ENCODE measurements at places on chromosomes 3 and 15. TPM values are rescaled to one million over a fixed set of nuclear protein-coding genes. Genes with fewer than 3 reads are reported as not detected.

Gene LMCD1
- total RNA-seq = 1.7 TPM

GRCh38 chr15:41417418-41418195 lies 712 bp downstream of the RTF1 start:
- no peak for DNase-seq

Gene SYNPR
- total RNA-seq = not detected

DNA sequence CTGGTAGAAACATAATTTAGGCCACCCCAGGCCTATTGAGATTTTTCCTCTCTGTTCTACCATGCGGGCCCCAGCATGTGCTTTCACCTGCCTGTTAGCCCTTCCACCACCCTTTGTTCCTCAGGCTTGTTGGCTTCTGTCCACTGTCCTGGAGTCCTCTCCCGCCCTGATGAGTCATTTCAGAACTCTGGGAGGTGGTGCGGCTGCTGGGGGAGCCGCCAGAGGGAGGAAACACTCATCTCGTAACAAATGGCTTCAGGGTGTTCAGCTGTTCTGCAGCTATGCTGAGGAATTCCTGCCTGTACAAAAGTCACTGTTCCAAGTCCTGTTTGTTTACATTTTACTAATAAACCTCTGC lies 36.3 kb downstream of the LRTM1 start:
- DNase-seq = no peak

- DNase-seq = no peak
These were observed 250.5 kb upstream of the VEPH1 start for GRCh38 chr3:157753787-157754136.

DNA sequence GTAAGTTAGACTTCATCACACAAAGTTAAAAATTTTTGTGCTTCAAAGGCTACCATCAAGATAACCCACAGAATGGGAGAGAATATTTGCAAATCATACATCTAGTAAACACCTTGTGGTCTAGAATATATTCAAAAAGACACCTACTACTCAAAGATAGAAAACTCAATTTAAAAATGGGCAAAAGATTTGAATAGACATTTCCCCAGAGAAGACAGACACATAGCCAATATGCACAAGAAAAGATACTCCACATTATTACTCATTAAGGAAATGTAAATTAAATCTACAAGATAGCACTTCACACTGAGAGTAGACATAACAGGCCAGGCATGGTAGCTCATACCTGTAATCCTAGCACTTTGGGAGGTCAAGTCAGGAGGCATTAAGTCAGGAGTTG lies 87.8 kb upstream of the MANF start:
- no peak for DNase-seq

Gene TMEM89
- total RNA-seq = not detected

Gene LRTM1
- not detected for total RNA-seq

GRCh38 chr3:30933478-30934207 lies 39.2 kb upstream of the GADL1 start:
- DNase-seq = no peak

Gene CHRNA3
- total RNA-seq = not detected

DNA sequence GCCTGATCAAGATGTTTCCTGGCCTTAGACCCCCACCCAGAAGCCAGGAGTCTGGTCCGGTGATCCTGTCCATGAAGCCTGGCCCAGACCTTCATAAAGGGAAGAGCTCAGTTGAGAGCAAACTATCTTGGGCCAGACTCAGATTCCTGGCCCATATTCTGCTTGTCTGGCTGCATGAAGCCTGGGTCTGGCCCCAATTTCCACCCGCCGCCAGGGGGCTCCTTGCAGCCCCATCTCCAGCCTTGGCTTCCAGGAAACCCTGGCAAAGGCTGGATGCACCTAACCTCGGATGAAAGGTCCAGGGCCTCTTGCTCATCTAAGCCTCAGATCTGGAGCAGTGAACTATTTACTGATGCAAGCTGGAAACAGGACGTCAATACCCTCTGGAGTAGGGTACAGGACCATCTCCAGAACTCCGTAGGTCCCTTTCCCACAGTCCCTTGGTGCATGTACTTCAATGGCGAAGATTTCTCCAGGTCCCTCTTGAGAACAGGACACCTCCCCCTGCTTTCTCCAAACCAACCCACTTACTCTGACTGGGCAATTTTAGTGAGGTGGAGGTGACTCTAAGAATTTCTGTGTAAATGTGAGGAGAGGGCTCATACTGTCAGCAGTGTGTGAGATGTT lies 5.6 kb downstream of the FOXL2 start:
- DNase-seq = no peak

Gene RHO
- not detected for total RNA-seq

- no peak for DNase-seq
These were observed 51.5 kb downstream of the PLCL2 start for GRCh38 chr3:16936233-16936632.

Gene CX3CR1
- 0.23 TPM for total RNA-seq

DNA sequence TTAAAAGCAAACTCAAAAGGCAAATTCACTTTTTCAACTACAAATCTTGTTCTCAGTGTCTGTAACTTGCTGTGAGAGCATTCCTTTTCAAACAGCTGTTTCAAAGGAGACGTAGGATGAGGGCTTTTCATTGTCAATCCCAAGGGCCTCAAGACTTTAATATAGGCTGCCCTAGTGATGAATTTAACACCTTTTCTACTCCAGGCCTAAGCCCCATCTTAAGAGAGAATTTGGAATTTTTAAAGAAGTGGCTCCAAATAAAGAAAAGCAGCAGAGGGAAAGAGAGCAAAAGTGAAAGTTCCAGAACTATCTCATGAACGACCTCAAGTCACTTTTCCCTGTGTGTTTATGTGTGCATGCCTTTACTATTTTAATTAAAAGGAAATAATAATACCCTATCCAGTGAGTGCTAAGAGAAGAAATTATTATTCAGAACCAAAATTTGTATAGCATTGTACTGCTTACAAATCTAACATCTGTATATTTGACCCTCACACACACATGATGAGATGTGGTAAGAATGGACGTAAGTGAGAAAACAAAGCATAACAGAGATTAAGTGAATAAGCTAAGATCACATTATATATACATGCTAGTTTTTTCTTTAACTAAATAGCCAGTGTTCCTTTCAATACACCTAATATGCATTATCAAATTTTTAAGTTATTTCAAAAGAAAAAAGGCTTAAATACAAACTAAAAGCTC lies 196.4 kb downstream of the VGLL3 start:
- DNase-seq = no peak

Gene CADPS
- total RNA-seq = not detected

Gene TLR9
- total RNA-seq = 4.8 TPM

Gene IQCF5
- not detected for total RNA-seq

DNA sequence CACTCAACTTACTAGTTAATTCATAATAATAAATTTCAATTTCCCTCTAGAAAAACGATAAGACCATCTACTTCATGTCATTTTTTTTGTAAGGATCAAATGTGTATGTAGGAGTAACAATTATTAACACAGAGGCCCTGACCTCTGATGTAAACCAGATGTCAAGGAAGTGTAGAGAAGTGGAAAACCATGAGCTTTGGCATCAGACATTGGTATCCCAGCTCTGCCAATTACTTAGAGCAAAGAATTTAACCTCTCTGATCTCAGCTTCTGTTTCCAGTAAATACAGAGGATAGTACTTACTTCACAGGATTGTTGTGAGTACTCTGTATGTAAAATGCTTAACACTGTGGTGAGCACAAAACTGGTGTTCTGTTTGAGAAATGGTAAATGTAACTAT lies 17.5 kb downstream of the AQR start:
- DNase-seq = no peak

DNA sequence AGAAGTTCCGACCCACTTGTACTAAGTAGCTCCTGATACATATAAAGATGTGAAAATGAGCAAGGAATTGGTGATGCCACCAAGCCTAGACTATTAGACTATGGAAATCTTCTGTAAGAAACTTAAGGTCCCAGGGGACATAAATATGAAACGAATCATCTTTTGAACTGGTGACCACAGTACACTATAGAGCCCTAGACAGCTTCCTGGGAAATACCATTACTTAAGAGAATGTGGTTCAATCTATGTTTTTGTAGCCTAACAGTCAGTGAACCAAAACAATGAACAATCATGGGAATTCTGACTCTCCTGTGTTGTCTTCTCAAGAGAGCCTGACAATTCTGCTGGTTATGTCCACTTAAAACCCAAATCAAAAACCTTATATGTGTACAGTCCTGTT lies 191.6 kb downstream of the GREM1 start:
- DNase-seq = no peak

DNA sequence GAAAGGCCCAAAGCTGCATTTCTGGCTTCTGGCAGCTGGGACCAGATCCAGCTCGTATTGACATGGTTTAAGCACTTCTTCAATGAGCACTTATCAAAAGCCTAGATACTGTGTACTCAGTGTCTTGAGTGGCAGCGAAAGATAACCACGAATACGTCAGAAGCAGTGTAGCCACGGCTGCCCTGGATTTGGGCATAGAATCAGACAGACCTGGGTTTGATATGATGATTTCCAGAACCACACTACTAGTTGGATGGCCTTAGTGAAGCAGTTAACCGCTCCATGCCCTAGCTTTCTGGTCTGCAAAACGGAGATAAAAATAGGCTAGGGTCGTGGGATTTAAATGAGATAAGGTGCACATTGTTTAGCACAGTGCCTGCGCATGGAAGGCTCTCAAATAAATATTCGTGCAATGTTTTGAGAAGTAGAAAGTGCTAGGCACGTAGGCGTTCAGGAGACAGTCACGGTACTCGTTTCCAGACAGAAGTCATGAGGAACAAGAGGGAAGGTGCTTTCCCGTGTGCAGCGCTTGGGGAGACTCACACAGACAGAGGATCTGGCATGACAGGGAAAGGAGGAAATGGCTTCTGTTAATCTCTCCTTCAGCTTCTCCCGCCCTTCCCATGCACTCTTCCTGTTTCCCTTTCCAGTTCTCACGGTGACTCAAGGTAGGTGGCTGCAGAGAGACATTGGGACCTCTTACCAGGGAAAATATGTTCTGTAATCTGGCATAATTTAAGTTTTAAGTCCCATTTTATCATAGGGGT lies 70.3 kb downstream of the CCNL1 start:
- DNase-seq = peak; percentile 69
